ENCODE measurements at places on chromosomes 7 and 10. TPM values are rescaled to one million over a fixed set of nuclear protein-coding genes. Genes with fewer than 3 reads are reported as not detected.

LLCFC1 gene
- not detected for total RNA-seq

PRSS37 gene
- not detected for total RNA-seq

VAX1 gene
- not detected for total RNA-seq

SPDYE1 gene
- total RNA-seq, result not detected

AVPI1 gene
- total RNA-seq, result 21.1 TPM

SPDYE16 gene
- total RNA-seq, result 0.12 TPM

GSTO2 gene
- total RNA-seq, result 0.47 TPM

SKIDA1 gene
- total RNA-seq, result 0.53 TPM

CNNM1 gene
- under 0.01 TPM for total RNA-seq

POU6F2 gene
- total RNA-seq, result not detected

WNT16 gene
- total RNA-seq, result 1.6 TPM

SEC31B gene
- 1.4 TPM for total RNA-seq

CYP3A7 gene
- not detected for total RNA-seq

CDC14C gene
- not detected for total RNA-seq

RPEL1 gene
- total RNA-seq, result 0.12 TPM

JAKMIP3 gene
- 0.08 TPM for total RNA-seq

CPVL gene
- 1.9 TPM for total RNA-seq

BHLHA15 gene
- not detected for total RNA-seq

ANKRD1 gene
- total RNA-seq, result 1.5 TPM

GUSB gene
- total RNA-seq, result 28.4 TPM

VCL gene
- 162 TPM for total RNA-seq

RPP38 gene
- total RNA-seq, result 8.2 TPM

FAM221A gene
- total RNA-seq, result 3.0 TPM

HOXA9 gene
- total RNA-seq, result not detected

ZNF92 gene
- 1.3 TPM for total RNA-seq

ZNF212 gene
- 4.0 TPM for total RNA-seq

GPR15LG gene
- total RNA-seq, result not detected

DNAH11 gene
- total RNA-seq, result 0.59 TPM

KDM7A gene
- total RNA-seq, result 3.1 TPM

CTTNBP2 gene
- 0.12 TPM for total RNA-seq

TLX1 gene
- not detected for total RNA-seq

ECD gene
- 10.8 TPM for total RNA-seq

MLXIPL gene
- not detected for total RNA-seq

TIAL1 gene
- 14.7 TPM for total RNA-seq

SCIN gene
- 0.23 TPM for total RNA-seq

C7orf33 gene
- total RNA-seq, result not detected

ZNF775 gene
- total RNA-seq, result 5.3 TPM

DLX5 gene
- not detected for total RNA-seq

LIPF gene
- total RNA-seq, result not detected

TMEM270 gene
- total RNA-seq, result not detected

ACTL6B gene
- not detected for total RNA-seq

AKR1B15 gene
- not detected for total RNA-seq

OR13A1 gene
- not detected for total RNA-seq

ATRNL1 gene
- total RNA-seq, result 0.23 TPM

FOXI2 gene
- not detected for total RNA-seq

ARHGEF35 gene
- 2.0 TPM for total RNA-seq
